ENCODE measurements at places on chromosomes 2 and 18.

DNA sequence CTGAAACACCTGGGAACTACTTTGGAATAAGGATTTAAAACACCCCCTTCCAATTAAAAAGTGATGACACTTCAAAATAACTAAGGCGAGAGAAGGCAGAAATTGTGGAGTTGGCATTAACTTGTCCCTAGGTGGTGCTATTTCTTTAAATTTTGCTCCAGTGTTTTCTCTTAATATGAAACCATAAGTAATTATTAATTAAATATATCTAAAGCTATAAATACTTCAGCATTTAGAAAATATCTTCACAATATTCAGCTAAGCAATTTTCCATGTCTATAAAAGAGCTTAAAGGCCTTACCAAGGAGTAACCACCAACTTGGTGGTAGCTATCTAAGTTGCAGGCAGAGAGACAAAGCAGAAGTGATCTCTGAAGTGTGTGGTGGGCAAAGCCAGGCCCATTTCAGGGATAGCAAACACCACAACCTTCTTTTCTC, 186.8 kb upstream of the PGAP1 start:
- DNase-seq: no peak

GRCh38 chr18:34122724-34123334, 101.9 kb downstream of the NOL4 start:
- DNase-seq: no peak

- DNase-seq: no peak
These were observed 25.4 kb downstream of the HPCAL1 start for GRCh38 chr2:10327896-10328669.

DNA sequence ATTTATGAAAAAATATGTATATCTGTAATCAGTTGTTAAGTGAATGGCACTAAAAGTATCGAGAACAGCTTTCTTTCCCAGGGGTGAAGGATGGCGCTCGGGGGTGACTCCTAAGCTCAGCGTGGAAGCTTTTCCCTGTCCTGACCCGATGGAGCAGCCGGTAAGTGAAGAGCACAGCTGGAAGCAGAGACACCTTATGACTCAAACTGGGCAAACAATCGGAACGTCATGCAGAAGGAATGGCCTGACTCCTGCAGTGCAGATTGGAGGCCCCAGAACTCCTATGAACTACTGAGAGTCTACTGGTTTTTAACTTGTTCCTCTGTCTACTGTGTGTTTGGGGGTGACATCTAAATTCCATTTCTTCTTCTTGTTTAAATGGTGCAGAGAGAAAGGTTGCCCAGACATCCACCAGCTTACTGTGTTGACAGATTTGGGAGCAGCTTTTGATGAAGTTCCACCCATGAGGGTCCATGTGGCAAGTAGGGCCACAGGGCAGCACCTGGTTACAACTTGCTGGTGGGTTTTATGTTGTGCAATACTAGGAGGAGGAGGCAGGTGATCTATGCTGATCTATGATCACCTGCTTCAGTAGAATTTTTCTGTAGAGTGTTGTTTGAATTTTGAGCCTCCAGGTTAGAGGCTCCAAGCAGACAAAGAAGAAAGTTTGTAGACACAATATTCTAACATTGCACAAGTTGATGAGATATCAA, 52.8 kb upstream of the TMEM182 start:
- no peak for DNase-seq

GRCh38 chr2:173524256-173524955, 169.7 kb downstream of the CDCA7 start:
- no peak for DNase-seq

GRCh38 chr18:36735130-36735529, 93.7 kb downstream of the TPGS2 start:
- DNase-seq: no peak

GRCh38 chr2:217930761-217931563, 71.8 kb downstream of the TNS1 start:
- no peak for DNase-seq

- no peak for DNase-seq
These were observed 134.1 kb upstream of the EPAS1 start for GRCh38 chr2:46163098-46163430.

DNA sequence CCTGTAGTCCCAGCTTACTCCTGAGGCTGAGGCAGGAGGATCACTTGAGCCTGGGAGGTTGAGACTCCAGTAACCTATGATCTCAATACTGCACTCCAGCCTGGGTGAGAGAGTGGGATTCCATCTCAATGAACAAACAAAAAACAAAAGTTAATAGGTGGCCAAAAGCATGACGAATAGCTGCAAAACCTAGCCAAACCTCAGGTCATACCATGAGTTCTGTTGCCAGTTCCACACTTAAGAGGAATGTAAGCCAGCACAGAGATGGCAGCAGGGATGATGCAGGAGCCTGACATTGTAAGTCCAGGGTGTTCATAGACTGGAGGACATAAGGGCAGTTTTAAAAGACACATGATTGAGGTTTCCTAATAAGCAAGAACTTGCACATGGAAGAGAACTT, 55.3 kb upstream of the RMDN2 start:
- no peak for DNase-seq

GRCh38 chr2:112272669-112273068, 2.7 kb upstream of the ZC3H6 start:
- DNase-seq: no peak

- no peak for DNase-seq
These were observed 25.9 kb downstream of the PSTPIP2 start for GRCh38 chr18:46046126-46046525.

DNA sequence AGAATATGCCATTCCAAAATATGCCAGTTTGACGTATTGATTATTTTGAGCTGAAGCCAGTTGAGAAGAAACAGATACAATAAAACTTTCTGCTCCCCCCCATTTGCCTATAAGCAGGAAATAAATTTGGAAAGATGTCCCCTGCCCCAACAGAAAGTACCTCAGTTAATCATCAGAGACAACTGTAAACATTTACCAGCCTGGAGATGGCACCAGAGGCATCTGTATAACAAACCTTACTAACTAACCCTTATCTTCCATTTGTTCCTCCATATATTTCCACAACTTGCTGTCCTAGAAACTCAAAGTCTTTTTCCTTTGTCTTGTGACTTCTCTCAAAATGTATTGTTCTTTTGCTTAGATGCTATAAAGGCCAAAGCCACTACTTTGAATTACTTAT, 93.8 kb downstream of the AKAIN1 start:
- DNase-seq: no peak

DNA sequence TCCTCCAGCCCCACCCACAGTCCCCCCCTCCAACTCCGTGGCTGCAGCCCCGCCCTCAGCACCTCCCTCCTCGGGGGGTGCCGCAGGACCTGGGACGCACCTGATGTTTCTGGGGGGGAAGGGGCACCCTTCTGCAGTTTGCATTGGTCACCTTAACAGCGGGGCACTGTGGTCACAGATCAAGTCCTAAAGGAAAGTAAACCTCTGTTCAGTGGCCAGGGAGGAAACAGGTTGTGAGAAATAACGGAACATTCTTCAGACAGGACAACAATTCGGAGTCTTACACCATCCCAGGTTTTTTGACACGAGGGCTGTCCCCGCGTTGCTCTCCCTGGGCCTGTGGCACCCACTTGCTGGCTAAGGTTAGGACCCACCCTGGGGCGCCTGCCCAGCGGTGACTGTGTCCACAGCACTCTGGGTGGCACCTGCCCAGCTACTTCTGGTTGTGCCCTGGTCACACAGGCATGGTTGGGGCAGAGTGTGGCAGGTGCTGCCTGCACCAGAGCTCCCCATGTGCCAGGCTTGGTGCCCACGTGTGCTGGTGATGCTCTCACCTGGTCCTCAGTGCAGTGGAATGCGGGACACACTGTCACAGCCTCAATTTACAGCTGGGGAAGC, 93.5 kb upstream of the OTOS start:
- no peak for DNase-seq

DNA sequence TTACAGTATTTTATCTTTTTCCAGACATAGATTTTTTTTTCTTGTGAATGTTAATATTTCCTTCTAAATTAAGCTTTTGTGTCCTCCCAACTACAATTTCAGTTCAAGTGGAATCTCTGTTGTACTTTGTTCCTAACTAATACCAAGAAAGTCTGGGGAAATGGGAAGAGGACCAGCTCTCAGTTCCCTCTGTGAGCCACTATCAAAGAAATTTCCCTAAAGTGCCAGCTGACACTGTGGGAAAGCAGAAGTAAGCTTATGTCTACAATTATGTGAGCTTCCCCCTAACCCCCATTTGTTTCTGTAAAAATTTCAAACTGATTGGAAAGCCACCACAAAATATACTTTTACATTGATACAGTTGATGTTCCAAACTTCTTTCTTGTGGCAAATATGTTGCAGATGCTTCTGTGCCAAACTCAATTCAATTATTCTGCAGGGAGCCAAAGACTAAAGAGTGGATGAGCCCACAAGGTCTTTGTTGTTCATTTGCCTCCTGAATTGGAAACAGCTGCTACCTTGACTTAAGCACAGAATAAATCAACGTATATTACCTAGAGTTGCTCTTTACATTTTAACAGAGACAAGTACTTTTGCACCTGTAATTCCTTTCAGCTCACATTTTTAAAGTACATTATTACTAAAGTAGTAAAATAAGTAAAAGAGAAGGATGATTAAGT, 306.6 kb downstream of the PTH2R start:
- DNase-seq: no peak

DNA sequence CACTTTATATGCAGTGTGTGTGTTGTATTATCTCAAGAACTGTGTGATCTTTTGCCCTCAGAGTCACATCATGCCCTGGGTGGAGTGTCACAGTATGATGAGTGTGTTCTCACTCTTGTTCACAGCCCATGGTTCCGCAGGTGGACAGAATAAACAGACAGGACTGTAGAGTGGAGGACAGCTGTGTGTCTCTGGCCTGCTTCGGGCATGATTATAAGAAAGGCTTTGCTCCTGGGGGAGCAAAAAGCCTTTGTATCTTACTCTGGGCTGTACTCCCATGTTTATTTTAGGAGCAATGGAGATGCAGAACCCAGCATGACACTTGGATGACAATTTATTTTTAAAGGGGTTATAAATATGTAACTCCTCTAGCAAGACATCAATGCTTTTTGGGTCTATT, 371.7 kb upstream of the MEX3C start:
- no peak for DNase-seq

DNA sequence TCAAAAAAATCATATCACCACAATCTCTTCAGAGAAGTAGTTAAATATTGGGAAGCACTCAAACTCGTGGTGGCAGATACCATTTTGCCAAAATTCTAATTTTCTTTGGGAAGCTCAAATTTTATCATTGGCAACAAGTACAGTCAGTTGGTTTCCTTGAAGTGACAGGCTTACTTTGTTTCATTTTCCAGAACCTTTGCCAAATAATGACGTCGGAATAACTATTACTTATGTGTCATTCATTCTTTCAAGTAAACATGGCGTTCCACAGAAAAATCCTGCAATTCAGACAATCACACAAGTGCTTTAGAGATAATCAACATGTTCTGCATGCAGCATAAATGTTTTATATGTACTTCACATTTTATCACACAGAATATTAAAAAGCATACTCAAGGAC, 5.4 kb downstream of the TTLL4 start:
- no peak for DNase-seq

GRCh38 chr18:79818036-79818435, 20.3 kb downstream of the KCNG2 start:
- DNase-seq: no peak

DNA sequence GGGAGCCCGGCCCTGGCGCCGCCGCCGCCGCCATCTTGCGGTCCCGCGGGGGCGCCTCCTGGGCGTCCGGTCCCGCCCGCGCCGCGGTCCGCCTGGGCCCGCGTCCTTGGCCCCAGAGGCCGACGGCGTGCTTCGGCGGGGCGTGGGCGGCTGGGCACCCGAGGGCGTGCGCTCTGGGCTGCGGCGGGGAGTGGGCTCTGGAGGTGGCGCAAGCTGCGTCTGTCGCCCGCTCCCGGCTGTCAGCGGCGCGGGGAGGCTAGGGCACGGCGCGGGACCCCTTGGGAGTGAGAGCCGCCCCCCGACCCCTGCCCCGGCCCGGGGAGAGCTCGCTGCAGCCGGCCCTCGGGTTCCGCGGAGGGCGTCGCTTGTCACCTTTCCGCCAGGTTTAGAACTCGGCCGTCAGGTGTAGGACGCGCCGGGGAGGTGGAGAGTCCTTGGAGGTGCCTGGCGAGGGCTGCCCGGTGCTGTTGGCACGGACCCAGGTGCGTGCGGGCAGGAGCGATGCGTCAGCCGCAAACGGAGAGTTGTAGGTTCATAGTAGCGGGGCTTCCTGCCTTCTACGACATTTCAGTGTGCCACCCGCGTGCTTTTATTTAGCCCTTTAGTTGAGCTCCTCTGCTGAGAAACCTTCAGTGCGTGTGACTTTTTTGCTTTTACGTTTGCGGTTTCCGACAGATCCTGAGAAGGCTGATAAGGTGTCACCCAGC, 921 bp downstream of the VAPA start:
- peak; percentile 83 for DNase-seq

DNA sequence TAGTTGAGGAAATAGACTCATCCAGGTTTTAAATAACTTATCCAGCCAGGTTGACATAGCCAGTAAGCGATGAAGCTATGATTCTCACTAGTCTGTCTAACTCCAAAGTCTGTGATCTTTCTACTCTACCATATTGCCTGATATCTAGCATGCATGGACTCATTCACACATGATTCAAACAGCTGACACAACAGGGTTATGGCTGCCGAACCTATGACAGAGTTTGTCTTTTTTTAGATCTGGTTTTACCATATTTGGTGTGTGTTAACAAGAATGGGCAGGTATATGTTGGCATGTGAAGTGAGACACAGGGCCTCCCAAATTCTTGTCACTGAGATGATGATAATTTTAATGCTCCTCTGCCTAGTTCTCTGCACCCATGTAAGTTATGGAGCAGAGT, 210.6 kb downstream of the BABAM2 start:
- no peak for DNase-seq

GRCh38 chr2:96198921-96199320, 9.7 kb downstream of the STARD7 start:
- no peak for DNase-seq

DNA sequence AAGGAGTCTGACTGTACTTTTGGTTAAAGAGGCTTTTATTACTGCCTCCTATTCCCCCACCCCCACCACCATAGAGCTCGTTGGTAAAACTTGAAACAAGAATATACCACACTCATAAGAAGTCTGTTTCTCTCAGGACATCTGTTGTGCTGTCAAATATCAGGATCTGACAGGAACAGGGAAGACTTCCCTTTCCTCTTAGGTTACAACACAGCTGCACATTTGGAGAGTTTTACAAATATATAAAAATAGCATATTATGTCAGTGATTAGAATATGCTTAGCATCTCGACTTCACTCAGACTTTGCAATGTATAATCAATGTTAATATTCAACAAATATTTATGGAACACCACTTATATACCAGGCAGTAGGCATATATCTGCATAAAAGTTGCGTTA, 439.6 kb upstream of the REG3G start:
- no peak for DNase-seq

- no peak for DNase-seq
These were observed 65.4 kb downstream of the TACR1 start for GRCh38 chr2:75133621-75134570.
